MV-4-11 (cell line): ENCODE measurements at places on chromosomes 13 and 19.
A peak's percentile ranks its signal among the peaks of the same experiment; 100 is the strongest.

GRCh38 chr13:59404331-59404730 lies 759.4 kb downstream of the DIAPH3 start:
- DNase-seq = no peak

DNA sequence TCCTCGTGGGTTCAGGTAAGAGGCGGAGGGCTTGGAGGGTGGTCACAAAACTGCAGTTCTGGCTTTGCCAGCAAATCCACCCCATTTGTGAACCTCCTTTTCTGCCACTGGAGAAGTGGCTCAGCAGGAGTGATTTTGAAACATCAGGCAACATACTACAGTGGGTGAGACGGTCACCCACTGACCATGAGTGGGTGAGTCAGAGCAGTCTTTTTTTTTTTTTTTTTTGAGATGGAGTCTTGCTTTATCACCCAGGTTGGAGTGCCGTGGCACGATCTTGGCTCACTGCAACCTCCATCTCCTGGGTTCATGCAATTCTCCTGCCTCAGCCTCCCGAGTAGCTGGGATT lies 3.0 kb downstream of the TOMM40 start:
- peak; percentile 21 for DNase-seq

DNA sequence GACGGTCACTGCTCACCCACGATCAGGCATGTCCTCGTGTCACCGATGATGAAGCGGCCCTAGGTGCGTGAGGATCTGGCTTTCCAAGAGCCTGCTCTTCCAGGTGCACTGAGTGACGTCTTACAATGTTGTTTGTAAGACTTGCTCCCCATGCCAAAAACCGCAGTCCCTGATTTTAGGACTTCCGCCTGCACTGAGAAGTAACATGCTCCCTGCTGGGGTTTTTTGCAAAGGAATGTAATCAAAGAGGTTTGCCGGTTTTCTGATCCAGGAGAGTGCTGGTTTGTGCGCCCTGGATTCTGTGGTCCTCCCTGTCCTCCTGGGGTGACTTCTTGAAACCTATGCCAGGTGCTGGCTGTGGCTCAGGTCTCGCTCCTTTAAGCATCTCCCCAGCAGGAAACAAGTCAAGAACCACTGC lies 38.8 kb downstream of the MYO9B start:
- no peak for DNase-seq

- DNase-seq = peak; percentile 98
Measured at GRCh38 chr13:88919970-88920628, 1248.9 kb downstream of the SLITRK5 start.

GRCh38 chr19:6668691-6669090 lies 1.3 kb downstream of the TNFSF14 start:
- DNase-seq = peak; percentile 41

DNA sequence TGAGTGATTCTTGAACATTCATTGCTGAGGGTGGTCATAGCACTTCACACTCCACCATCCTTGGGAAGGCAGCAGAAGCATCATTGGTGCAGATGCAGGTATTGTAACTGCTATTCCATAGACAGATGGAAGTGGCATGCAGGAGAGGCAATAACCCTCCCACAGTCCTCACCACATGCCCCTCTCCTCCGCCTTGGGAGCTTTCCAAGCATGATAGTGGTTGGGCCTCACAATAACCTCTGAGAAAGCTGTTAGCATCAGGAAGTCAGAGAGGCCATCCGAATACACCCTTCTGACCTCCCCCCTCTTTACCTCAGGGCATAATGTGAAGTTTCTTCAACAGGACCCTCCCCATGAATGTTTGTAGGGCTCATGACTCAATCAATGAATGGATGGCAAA lies 177.9 kb downstream of the KATNAL1 start:
- DNase-seq = no peak

- no peak for DNase-seq
Measured at GRCh38 chr13:84655677-84656076, 773.4 kb upstream of the SLITRK1 start.

- no peak for DNase-seq
Measured at GRCh38 chr19:47275791-47276461, 1.2 kb downstream of the INAFM1 start.

GRCh38 chr13:33174931-33175330 lies 110.6 kb downstream of the STARD13 start:
- no peak for DNase-seq

GRCh38 chr19:49716154-49716553 lies 25.2 kb downstream of the CPT1C start:
- peak; percentile 78 for DNase-seq

- peak; percentile 23 for DNase-seq
Measured at GRCh38 chr19:31610018-31610417, 260.8 kb upstream of the TSHZ3 start.

DNA sequence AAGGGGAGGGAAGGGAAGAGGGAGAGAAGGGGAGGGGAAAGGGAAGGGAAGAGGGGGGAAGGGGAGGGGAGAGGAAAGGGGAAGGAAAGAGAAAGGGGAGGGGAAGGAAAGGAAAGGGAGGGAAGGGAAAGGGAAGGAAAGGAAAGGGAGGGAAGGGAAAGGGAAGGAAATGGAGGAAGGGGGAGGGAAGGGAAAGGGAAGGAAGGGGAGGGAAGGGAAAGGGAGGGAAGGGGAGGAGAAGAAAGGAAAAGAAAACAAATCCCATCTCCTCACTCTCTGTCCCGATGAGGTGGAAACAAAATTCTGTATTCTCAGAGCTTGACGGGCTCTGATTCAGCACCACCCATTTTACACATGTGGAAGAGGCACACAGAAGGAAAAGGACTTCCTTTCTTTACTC lies 51.4 kb upstream of the SIN3B start:
- DNase-seq = no peak

DNA sequence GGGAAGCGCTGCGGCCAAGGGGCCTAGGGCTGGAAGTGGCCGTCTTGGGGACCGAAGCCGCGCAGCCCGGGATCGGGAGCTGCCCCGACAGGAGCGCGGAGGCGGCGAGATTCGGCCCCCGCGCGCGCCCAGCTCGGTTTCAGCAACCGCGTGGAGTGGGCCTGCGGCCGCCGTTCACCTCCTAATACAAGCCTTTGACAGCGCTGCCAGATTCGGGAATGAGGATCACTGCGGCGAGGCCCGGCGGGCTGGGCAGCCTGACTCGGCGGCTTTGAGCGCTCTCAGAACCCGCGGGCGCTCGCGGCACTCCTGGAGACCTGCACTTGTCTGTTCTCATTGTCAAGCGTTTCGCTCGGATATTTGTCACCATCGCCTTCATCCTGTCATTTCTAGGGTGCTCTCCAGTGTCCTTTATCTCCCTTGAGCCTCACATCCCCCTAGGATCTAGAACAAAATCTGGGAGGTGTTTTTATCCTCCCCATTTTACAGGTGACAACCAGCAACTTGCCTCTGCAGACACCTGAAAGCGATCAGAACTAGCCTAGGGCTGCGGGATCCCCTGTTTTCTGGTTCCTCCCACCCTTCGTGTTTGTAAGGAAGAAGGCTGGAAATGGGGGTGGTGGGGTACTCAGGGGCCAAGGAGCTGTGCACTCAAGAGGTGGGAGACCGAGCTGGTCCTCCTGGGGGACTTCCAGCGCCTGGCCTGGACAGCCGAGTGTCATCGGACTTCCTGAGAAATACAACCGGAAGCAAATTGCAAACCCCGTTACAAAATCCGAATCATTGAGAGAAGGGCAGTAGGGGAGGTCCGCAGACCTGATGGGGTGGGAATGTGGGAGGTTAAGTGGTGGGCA lies 1.5 kb upstream of the CDX2 start:
- DNase-seq = no peak

GRCh38 chr19:1134431-1134830 lies 30.6 kb downstream of the GPX4 start:
- no peak for DNase-seq

DNA sequence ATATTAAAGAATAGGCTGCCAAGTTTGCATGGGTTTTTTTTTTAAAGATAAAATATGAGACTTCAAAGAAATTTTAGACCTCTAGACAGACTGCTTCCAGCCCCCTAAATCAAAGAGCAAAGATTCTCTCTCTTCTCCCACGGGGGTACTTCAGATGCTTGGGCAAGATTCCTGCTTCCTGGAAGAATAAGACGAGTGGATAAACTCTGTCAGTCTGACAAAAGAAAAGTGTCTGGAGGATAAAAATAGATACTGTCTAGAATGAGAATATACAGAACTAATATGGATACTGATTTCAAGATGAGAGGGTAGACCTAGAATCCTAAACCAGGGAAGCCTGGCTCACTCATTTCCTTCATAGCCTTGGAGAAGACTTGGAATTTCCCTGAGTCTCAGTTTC lies 435.1 kb downstream of the FOXO1 start:
- no peak for DNase-seq

GRCh38 chr13:34048652-34049051 lies 230.7 kb downstream of the RFC3 start:
- no peak for DNase-seq

GRCh38 chr19:4373601-4374497 lies 26.5 kb downstream of the SH3GL1 start:
- DNase-seq = peak; percentile 84
